ENCODE measurements at places on chromosomes 5 and 9.

- no peak for DNase-seq
These were observed 11.1 kb upstream of the MED10 start for GRCh38 chr5:6389397-6389796.

GRCh38 chr9:114836769-114837168 is 30.9 kb upstream of the TNFSF15 start:
- no peak for DNase-seq

DNA sequence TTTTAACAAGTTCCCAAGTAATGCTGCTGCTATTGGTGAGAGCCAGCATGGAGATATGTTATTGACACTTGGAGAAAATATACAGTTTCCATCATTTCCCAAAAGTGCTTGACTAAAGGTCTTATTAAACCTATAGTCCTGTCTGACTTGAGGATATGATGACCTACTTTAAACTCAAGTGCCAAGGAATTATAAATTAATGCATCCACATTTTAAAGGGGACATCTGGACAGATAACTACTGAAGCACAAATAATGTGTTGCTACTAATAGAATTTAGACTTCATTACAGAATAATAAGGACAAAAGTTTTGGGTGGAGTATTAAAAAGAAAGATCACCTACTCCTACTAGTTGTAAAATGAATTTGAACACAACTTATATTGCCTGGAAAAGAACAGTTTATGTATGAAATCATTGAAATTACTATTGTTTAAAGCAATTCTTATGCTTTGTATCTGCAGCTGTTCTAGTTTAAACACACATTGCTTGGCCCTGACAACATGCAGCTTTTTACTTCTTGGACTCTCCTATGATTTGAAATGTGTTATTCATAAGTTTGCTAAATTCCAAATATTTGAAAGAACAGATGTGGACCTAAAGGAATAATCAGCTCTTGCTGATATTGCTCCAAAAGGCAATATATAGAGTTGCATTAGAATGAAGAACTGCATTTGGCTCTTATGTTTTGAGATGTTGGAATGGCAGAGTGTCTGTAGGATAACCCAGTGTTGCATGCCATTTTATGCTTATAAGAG is 73.4 kb downstream of the SGCD start:
- DNase-seq: no peak

DNA sequence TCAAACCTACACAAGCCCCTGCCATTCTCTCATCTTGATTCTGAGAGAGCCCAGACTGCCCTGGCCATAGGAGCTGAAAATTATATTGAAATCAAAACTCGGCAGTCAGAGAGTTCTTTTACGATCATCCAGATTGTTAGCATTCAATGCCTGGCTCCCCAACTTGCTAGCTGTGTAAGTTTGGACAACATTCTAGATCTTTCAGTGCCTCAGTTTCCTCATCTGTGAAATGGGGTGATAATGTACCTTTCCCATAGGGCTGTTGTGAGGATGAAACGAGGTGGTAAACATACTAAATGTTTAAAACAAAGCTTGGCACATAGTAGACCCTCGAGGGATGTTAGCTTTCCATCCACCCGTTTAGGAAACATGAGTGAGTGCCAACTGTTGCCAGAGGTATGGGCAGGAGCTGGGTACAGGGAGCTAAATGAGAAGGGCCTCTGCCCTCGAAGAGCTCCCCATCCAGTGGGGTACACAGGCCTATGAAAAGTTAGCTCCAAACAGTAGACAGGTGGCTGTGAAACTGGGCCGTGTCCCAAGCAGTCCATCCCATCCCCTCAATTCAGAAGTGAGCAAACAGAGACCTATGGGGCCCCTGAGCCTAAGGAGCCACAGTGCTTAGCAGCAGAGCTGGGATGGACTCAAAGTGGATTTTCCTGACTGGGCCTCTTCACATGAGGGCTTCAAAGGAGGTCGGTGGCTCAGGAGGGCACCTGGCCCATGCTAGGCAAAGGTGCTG is 17.3 kb upstream of the IGFBPL1 start:
- DNase-seq: no peak

DNA sequence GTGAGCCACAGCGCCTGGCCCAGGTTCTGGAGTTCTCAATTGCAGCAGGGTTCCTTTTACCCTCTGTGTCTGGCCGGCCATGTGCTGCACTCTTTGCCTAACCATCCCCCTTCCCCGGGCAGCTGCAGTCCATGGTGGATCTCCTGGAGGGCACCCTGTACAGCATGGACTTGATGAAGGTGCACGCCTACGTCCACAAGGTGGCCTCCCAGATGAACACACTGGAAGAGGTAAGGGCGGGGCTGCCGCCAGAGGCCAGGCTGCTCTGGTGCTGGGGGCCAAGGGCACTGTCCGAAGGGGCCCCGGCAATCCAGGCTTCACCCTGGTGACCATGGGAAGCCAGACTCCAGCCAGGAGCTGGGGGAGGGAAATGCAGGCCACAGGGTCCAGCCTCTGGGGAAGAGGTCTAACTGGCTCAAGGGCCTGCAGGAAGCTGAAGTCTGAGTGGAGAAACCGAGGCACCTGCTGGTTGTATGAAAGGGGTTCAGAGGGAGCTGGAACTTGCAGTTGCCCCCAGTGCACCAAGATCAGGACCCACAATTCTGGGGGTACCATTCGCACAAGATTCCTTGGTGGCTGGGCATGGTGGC is 18.1 kb downstream of the OLFML2A start:
- DNase-seq: no peak

GRCh38 chr9:113677057-113677456 is 199.1 kb upstream of the ZNF618 start:
- DNase-seq: no peak

- DNase-seq: no peak
These were observed 22.5 kb upstream of the N4BP3 start for GRCh38 chr5:178090856-178091255.

GRCh38 chr5:78236046-78236445 is 58.5 kb downstream of the AP3B1 start:
- no peak for DNase-seq

- DNase-seq: no peak
These were observed 484.2 kb downstream of the IRX1 start for GRCh38 chr5:4079831-4080230.

DNA sequence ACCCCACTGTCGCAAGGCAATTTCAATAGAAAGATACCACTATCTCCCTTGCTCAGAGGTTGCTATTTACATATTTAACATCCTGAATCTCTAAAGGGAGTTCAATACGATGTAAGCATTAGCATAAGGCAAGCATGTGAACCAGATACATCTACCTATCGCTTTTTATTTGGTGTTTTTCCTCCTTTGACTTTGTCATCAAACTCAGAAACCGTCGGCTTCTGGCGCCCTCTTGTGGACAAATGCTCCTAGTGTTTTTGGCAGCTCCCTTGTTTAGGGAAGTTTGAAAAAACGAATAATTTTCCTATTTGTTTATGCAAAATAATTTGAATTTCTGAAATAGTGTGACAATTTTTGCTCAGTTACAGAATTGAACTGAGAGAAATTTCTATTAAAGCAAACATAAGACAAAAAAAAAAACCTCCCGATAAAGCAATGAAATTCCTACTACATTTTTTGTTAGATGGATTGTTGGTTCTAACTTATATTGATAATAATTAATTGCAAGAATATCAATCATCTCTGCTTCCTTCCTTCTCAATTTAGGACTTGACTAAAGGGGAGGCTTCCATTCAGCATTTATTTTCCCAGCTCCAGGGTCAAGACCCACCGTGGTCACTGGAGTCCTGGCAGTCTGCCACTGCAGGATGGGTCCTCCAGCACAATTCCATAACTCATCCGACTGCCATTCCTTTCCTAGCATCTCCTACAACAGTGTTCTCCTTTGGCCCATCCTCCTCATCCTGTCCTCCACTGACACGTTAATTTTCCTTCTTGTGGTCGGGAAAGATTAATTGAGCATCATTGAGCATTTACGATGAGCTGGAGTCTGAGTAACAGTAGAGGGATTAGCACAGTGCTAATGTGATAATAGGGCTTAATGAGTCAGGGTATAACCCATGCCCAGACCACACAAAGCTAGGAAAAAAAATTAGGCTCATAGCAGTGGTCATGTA is 131.8 kb upstream of the CHD1 start:
- peak; percentile 66 for DNase-seq

GRCh38 chr9:37229882-37230482 is 109.6 kb downstream of the ZCCHC7 start:
- no peak for DNase-seq

- DNase-seq: no peak
These were observed 1.2 kb downstream of the TTC33 start for GRCh38 chr5:40754381-40755092.

DNA sequence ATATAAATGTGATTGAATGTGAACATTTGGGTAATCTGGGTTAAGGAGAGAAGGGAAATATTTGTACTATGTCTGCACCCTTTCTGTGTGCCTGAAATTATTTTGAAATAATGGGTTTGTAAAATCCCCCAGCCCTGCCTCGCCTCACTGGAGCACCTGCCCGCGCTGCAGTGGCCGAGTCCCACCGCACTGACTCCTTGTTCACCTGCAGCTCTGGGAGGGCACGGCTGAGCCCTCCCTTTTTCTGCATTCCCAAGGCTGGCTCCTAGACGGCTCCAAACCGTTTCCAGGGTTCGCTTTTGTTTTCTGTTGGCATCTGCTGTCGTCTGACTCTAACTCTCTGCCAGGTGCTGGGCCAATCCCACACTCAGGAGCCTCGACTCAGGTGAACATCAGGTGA is 17.6 kb upstream of the PPP1R26 start:
- DNase-seq: no peak

- no peak for DNase-seq
These were observed 151.5 kb downstream of the ISOC1 start for GRCh38 chr5:129246088-129246487.

DNA sequence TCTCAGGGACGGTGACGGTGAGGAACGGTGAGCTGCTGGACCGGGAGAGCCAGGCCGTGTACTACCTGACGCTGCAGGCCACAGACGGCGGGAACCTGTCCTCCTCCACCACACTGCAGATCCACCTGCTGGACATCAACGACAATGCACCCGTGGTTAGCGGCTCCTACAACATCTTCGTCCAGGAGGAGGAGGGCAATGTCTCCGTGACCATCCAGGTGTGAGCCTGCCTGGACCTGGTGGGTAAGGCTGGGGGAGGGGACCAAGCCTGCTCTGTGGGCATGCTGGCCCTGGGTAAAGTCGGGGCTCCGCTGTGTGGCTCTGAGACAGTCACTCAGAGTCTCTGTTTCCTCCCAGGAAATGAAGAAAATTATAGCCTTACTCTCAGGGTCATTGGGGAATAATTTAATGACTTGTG is 29.3 kb downstream of the CDHR2 start:
- DNase-seq: no peak

- DNase-seq: no peak
These were observed 160.9 kb downstream of the GIN1 start for GRCh38 chr5:102959055-102959454.

DNA sequence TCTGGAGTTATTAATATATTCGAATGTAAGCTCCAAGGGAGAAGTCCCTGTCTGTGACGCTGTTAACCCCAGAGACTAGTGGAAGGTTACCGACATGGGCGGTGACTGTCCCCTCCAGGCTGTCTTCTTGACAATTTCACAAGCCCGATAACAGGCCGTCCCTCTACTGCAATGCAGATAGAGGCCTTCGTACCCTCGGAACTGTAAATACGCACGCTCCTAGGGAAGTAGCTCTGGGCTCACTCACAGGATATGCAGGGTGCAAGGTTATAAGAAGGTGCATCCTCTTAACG is 680 bp upstream of the RFK start:
- no peak for DNase-seq

DNA sequence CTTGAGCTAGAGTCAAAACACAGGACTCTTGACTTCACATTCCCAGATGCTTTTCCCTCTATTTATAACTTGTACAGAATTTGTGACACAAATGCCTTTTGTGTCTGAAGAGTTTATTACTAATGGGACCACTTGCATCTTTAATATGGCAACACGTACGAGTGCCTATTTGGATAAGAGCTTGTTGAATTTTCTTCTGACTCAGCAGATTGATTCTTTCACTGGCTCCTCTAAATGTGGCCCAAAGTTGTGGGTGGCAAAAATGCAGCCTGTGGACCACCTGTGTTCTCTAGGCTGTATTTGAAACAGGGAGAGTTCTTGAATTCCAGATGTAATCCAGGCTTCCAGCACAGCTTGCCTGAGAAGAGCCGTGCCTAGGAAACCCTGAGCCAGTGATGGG is 34.1 kb upstream of the ERCC6L2 start:
- no peak for DNase-seq

- DNase-seq: no peak
These were observed 55.0 kb upstream of the IER5L start for GRCh38 chr9:129232839-129233591.

- no peak for DNase-seq
These were observed 73.7 kb downstream of the GADD45G start for GRCh38 chr9:89678396-89679015.

DNA sequence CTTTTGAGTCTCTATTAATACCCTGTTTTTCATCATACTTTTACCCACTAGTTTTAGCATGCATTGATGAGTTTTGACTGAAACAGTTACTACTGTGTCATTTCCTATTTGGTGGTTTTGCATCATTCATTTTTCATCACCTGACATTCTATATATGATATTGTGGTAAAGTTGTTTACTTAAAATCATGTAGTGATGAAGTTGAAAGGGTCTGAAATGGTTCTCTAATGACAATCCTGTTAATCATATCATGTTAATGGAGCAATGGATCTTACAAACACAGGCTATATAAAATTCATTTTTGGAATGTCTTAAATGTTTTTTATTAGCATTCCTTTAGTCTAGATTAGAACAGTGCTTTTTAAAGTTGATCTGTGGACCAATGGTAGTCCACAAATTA is 84.1 kb downstream of the ERBIN start:
- no peak for DNase-seq

GRCh38 chr5:91703128-91703527 is 320.0 kb upstream of the ARRDC3 start:
- no peak for DNase-seq

DNA sequence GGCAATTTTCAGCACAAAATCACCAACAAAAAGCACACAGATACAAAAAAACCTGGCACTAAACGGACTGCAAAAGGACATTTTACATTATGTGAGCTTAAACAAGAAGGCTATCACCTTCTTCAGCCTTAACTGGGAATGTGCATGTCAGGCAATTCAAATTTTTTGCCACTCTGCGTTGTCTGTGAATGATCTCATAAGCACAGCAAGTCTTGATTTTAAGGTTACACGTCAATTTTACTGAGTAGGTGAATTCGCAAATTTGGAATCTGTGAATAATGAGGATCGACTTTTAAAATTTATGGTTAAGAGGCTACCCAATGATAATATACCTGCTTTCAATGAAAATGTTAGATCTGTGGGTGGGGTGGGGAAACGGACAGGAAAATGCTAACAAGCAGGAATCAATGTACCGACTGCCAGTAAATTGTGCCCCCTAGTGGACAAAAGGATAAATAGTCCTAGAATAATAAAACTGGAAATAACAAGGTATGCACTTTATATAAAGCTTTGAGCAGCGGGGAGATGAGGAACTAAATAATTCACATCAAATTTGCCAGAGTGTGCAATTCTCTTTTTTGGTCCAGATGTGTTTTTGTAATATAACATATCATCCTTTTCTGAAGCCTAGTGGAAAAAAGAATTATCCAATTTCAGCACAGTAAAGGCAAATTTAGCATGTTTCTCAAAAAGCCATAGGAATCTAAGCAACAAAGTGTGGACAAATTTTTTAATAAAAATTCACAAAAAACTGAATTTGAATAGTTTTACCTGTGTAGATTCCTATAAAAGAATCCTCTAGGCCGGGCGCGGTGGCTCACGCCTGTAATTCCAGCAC is 20.5 kb downstream of the EQTN start:
- DNase-seq: no peak

GRCh38 chr5:87887247-87887646 is 381.4 kb downstream of the TMEM161B start:
- DNase-seq: no peak

- DNase-seq: no peak
These were observed 15.1 kb downstream of the AUH start for GRCh38 chr9:91346644-91347043.

GRCh38 chr9:124899845-124900244 is 37.9 kb downstream of the ARPC5L start:
- no peak for DNase-seq

Measured in right hindlimb (tissue), 1 donor.